ENCODE measurements at places on chromosomes 5 and 9. TPM values are rescaled to one million over a fixed set of nuclear protein-coding genes. Genes with fewer than 3 reads are reported as not detected.

PCDHA2 gene
- total RNA-seq: not detected

GRCh38 chr5:153491856-153492255 is 1.4 kb downstream of the GRIA1 start:
- no peak for DNase-seq

DNA sequence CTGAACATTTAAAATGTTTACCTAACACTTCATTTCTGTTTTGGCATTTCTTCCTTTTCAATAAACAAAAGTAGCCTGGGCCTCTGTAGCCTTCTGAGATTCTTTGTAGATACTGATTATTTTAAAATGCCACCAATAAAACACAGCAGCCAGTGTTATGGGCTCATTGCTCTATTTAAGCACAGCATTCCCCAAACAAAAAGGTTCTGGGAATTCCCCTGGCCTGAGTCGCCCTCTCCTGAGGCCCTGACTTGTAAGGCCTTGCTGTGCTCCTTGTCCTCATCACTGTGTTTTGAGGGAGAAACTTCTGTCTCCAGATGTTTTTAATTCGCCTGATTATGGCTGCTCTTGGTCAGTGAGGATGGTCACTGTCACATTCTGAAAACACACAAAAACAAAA is 33.0 kb upstream of the CTXN3 start:
- no peak for DNase-seq

DNA sequence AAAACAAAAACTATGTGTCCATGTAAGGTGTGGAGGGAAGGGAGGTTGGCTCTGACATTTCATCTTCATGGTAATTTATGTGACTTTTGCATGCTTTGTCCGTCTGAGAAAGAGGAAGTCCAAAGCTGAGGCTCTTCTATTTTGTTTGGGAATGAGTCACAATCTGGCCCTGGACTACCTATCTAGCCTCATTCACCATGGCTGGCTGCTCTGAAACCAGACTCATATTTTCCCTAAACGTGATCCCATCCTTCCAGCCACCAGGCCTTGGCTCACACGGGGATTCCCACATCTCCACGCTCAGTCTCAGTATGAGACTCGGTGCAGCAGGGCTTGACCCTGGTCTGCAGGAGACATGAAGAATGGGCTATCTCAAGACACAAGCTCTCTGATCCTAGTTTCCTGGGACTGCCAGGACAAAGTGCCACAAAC is 672.8 kb downstream of the ACTL7B start:
- DNase-seq: no peak

DNA sequence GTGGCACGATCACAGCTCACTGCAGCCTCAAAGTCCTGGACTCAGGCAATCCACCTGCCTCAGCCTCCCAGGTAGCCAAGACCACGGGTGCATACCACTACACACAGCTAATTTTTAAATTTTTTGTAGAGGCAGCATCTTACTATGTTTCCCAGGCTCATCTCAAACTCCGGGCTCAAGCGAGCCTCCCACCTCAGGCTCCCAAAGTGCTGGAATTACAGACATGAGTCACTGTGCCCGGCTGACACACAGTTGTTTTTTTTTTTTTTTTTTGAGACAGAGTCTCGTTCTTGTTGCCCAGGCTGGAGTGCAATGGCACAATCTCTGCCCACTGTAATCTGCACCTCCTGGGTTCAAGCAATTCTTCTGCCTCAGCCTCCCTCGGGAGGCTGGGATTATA is 70.1 kb upstream of the CNOT6 start:
- no peak for DNase-seq

DNA sequence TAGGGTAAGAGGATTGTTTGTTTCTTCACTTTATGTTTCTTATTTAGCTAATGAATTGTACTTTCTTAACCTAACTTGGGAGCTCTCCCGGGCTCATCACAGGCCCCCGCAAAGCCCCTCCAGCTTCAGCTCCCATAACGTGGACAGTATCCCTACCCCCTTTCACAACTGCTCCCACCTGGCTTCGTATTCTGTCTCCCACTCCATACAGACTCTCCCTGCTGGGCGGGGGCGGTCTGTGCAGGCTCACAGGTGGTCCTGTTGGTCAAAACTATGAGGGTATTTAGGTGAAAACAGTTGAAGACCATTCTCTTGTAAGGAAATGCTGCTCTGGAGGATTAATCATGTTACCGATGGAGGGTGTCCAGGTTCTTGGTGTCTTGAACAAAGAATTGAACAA is 805.3 kb downstream of the SEMA5A start:
- no peak for DNase-seq

DNA sequence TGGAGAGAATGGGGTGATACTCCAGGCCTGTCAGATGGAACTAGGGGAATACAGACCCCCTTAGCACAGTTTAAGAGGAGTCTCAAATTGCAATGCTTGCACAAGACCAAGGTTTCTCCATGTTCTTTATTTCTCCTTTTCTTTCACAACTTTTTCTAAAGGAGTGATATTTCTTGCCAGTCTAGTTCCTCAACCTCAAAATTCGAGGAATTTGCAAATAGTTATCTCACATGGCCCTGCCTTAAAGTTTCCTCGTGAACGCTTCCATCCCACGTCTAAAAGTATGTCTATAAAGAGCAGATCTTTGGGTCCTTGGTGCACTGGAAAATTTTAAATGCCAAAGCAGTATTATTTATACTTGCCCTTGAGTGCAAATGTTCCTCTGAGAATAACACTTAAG is 373.8 kb upstream of the KLF4 start:
- no peak for DNase-seq

GRCh38 chr5:128684961-128685360 is 146.9 kb upstream of the FBN2 start:
- DNase-seq: no peak

GRCh38 chr5:105640328-105640727 is 2030.4 kb downstream of the EFNA5 start:
- no peak for DNase-seq

PPP2R2B gene
- not detected for total RNA-seq

- no peak for DNase-seq
These were observed 196.3 kb downstream of the MLLT3 start for GRCh38 chr9:20426019-20426418.

GRCh38 chr5:147670815-147671214 is 111.7 kb downstream of the JAKMIP2 start:
- DNase-seq: no peak

GGTA1 gene
- total RNA-seq: not detected

- no peak for DNase-seq
These were observed 286.7 kb upstream of the KLF9 start for GRCh38 chr9:70701163-70701562.

ZNF367 gene
- total RNA-seq: 35.8 TPM

SEMA6A gene
- 0.14 TPM for total RNA-seq

- DNase-seq: no peak
These were observed 355.3 kb downstream of the PRELID2 start for GRCh38 chr5:145479857-145480256.

GRCh38 chr5:5380298-5380697 is 42.2 kb upstream of the ICE1 start:
- DNase-seq: no peak

GRCh38 chr9:137482094-137482781 is 23.1 kb upstream of the NSMF start:
- no peak for DNase-seq

PAEP gene
- not detected for total RNA-seq

DNA sequence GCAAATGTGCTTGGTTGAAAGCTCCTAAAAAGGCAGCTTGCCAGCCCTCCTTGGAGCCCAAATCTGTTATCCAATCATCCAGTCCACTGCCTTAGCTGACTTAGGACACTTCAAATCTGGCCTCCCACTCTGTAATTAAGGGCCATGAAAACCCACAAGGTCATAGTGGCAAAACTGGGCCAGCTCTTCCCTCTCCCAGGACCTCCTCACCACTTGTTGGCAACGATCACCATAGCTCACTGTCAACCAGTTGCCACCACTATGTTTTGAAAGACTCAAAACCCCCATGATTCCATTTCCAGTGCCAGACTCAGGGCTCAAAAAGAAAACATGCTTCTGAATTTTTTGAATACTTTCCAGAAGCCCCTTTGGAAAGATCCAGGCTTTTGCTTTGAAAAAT is 107.5 kb downstream of the NREP start:
- DNase-seq: no peak

- DNase-seq: no peak
These were observed 17.7 kb downstream of the C9orf40 start for GRCh38 chr9:74935008-74935407.

DNA sequence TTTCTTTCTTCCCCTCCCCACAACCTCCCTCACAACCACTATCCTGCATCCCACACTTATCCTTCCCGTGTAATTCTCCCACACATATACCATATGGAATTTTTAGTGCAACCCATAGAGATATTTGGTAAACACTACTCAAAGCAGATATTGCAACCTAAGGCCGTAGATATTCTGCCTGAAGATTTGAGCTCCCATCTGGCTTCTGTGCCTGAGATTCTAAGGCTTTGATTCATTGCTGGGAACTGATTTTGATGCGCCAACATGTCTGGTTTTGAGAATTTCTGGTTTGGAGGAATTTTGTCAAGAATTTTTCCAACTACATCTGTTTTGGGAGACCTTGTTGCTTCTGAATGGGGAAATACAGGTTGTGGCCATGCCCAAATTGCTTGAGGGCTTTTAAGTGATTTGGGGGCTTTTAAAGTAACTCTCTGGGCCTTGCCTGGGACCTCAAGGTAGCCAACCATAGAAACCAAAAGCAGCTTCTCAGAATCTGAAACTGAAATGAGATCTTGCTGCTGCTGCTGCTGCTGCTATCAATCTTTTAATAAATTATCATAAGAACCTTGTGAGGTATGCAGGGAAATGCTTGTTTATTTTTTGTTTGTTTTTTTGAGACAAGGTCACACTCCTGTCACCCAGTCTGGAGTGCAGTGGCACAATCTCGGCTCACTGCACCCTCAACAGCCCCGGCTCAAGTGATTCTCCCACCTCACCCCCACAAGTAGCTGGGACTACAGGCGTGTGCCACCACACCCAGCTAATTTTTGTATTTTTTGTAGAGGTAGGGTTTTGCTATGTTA is 36.2 kb downstream of the PLAC8L1 start:
- DNase-seq: no peak

GRCh38 chr9:11708899-11709298 is 984.3 kb upstream of the TYRP1 start:
- no peak for DNase-seq
